Bronchus fibroblast of lung (primary cell): ENCODE measurements at places on chromosomes 13 and 19. TPM values are rescaled to one million over a fixed set of nuclear protein-coding genes. Genes with fewer than 3 reads are reported as not detected.

Gene PLPP2
- 14.6 and 18.6 TPM in 2 replicates for total RNA-seq

Gene CCDC122
- total RNA-seq, result 1.2 and 4.2 TPM in 2 replicates

Gene APC2
- total RNA-seq, result under 0.01 TPM in 2 replicates

Gene PABPC3
- total RNA-seq, result under 0.01 TPM in 1 of 2 replicates, not detected in the other
